ENCODE measurements at places on chromosomes 2 and 18.

GRCh38 chr2:178882666-178883440 lies 75.6 kb upstream of the TTN start:
- no peak for DNase-seq

DNA sequence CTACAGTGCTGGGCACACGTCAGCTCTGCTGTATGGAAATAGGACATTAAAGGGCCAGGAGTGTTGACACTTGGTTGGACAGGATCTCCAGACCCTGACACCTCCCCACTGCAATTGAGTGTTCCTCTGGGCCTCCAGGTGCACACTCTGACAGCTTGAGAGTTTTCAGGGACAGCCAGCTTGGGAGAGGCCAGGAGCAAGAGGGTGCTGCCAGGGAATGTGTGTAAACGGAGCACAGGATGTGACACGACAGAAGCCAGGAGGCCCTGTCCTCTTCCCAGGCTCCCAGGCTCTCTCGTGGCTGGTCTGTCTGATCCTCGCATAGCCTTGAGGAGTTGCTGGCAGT lies 318.1 kb upstream of the HS6ST1 start:
- DNase-seq, result no peak

DNA sequence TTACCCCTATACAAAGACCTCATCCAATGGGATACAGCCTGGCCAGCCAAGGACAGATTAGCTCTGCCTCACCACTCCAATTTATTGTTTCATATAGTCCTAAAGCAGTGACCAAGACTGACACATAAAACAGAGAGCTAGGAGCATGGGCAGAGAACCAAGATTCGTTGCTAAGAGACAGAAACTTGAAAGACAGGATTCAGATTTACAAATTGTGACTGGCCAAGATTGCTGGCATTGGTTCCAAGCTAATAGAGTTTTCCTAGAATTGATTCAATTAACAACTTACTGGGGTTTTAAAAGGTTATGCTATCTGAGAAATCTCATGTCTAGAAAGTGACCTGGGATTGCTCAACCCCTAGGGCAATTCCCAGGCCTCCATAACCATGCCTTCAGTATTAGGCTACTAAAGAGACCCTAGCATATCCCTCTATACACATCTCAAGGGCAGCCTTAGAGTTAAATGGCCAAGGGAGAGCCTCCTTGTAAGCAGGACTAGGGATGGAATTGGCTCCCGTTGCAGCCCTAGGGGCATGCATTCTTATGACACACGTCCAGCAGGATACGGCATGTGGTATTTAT lies 75.6 kb downstream of the ICOS start:
- DNase-seq, result no peak

- no peak for DNase-seq
Observed at GRCh38 chr18:79964330-79965118, at the start of gene HSBP1L1. HSBP1L1 (plus strand) TSS chr18:79964643; CDS start chr18:79964736, 93 bp downstream.

GRCh38 chr2:84646514-84646913 lies 130.2 kb downstream of the DNAH6 start:
- DNase-seq, result no peak

DNA sequence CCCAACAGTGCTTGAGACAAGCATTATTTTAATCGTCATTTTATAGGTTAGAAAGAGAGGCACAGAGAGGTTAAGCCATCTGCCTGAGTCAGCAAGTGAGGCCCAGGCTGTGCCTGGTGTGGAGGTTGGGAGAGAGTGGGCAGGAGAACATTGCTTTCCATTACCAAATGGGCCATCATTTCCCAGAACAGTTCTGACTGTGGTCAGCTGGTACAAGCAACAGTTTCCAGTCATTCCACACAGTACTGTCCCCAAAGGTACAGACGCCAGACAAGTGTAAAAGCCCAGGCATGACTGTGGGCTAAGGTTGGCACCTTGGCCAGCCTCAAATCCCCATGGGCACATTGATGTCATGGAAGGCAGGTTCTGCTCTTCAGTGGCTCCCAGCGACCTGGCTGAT lies 98.2 kb upstream of the LCLAT1 start:
- DNase-seq, result no peak
